ENCODE measurements at places on chromosomes 12 and 14. TPM values are rescaled to one million over a fixed set of nuclear protein-coding genes. Genes with fewer than 3 reads are reported as not detected.

Gene C12orf50
- total RNA-seq: not detected

GRCh38 chr14:65382586-65382985 lies 29.9 kb upstream of the FUT8 start:
- no peak for DNase-seq

GRCh38 chr14:105839425-105840265 lies 313.3 kb downstream of the TMEM121 start:
- no peak for DNase-seq

DNA sequence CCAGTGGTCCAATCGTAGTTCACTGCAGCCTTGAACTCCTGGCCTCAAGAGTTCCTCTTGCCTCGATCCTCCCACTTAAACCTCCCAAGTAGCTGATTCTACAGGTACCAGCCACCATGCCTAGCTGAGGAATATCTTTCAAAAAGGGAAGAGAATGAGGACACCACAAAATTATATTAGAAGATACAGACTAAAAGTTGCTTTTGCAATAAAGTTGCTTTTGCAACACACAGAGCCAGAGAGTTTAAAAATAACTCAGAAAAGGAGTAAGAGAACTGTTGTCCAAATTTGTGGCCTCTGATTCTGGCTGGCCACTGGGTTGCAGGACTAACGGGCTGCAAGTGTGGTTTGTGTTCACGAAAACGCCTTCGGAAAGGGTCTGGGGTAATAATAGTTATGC lies 19.8 kb downstream of the TMEM253 start:
- no peak for DNase-seq

GRCh38 chr14:100131181-100131580 lies 28.3 kb downstream of the DEGS2 start:
- no peak for DNase-seq

DNA sequence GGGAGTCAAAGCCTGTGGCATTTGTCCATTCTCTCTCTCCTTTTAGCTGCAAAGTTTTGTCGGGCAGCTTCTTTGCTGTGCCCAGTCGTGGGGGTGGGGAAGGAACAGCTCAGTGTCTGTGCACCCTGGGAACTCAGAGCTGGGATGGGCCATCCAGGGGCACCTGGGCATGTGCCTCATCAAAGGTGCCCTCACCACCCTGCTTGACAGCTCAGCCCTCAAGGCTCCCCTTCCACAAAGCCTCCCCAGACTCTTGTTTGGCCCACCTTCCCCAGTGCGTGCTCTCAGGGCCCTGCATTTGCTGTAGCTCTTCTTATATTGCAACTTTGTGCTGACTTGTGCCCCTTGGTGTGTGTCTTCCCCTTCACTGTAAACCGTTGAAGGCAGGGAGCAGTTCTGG lies 112.6 kb downstream of the ESRRB start:
- DNase-seq: no peak

DNA sequence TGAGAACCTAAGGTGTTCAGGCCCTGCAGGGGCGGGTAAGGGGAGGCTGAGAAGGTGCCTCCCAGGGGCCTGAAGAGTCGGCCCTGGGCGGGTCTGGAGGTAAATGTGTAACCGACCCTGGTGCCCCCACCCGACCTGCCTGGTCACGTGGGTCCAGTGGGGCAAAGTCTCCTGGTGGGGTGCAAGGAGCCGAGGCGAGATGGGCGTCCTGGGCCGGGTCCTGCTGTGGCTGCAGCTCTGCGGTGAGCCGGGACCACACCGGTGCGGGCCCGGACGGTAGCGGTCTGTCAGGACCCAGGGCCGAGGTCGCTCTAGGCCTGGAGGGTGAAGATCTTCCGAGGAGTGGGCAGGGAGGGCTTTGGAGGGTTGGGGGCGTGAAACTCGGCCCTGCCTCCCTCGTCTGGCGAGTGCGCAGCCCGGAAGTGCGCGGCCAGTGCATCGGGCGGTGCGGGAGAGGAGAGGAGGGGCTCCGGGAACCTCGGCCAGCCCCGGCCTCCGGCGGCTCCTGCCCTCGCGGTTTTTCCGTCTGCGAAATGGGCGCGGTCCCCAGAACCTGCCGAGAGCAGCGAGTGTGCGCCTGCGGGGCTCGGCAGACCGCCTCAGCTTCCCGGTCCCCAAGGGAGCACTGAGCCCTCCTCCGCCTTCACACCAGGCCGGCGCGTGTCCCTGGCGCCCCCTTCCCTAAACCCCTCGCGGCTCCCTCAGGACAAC lies at the start of gene AMN:
AMN (plus strand) TSS at position 174 of the 711 bp plus-strand sequence; CDS start at position 200, 26 bp downstream.
- no peak for DNase-seq

DNA sequence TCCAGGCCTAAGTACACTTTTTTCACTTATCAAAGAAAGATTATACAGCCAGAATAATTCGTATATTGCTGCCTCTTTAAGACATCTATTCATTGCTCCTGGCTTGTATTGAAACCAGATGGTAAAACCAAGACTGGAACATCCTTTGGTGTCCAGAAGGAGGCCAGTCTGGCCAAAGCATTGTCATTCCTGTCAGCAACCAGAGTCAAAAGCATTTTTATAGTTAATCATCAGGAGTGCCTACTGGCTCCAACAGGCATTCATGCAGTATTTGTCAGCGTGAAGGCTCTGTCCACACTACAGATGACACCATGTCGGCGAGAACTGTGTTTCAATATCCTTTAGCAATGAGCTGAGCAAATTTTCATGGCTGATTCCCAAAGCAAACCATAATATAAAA lies 118.0 kb upstream of the G2E3 start:
- DNase-seq: no peak

DNA sequence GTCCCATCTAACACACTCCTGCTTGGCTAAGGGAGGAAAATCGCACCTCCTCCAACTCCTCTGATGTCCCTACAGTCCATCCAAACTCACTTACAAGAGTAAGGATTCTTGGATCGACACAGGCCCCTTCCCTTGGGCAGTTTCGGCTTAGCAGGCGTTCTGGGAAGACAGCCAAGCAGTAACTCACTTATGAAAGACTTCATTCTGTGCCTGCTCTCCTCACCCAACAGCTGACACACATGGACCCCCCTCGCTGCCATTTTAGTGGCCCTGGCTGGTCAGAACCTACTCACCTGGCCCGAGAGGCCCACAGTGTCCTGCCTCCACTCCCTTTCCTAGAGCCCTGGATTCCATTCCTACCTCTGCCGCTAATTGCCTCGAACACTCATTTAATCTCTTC lies 52.3 kb upstream of the BCL2L14 start:
- peak; percentile 35 for DNase-seq

Gene DENR
- 46.6 TPM for total RNA-seq

GRCh38 chr12:130601327-130601726 lies 114.8 kb downstream of the RIMBP2 start:
- DNase-seq: no peak

DNA sequence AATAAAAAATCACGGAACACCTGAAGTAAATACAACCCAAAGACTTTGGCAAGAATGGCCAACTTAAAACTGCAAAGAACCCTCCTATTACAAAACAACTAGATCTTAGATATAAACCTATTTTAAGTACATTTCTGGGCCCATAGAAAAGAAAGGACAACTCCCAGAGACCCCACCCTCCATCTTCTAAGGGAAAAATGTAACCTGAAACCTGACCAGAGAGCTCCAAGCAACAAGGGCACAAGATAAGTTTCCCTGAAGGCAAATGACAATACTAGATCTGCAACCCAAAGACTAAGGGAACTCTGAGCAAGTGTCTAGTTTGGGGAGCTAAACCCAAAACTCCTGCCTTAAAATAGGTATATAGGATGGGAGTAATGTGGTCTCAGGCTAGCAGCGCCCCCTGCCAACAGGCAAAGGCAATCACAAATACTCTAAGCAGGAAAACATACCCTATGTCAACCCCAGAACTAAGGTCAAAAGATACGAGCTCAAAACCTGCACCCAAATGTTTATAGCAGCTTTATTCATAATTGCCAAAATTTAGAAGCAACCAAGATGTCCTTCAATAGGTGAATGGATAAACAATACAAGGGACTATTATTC lies 218.9 kb downstream of the ITPR2 start:
- peak; percentile 37 for DNase-seq
